ENCODE measurements at places on chromosomes 4 and X.

DNA sequence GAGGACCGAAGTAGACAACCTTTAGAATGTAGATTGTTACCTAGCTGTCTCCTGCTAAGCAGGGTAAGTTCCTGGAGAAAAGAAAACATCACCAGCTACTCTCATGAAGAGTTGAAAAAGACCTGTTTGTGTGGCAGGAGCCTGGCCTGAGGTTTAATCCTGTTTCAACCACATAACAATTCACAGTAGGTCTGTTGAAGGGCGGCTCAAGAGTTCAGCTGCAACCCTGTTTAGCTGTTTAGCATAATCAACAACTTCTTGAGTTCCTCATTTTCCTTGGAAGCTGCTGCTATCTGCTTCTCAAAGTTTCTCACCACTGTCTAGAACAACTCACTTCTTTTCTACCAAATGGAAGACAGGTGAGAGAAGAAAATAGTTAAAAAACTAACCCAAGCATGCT lies 170.4 kb upstream of the TET2 start:
- no peak for DNase-seq

DNA sequence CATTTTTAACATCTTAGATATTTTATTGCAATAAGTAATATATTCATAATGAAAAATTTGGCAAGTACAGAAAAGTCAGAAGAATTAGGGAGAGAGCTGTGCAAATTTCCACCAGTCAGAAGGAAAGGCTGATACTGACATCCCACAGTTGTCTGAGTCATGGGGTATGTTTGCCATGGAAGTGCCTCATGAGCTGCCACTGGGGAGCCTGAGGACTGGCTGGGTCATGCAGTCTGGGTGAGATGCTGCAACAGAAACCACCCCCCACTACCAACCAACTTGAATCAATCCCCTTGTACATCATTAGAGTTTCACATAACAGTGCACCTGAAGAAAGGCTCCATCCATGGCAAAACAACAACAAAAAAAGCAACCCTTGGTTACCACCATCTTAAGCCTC lies 45.2 kb upstream of the ENPP6 start:
- no peak for DNase-seq

GRCh38 chr4:16505726-16506125 lies 279.5 kb upstream of the TAPT1 start:
- no peak for DNase-seq

DNA sequence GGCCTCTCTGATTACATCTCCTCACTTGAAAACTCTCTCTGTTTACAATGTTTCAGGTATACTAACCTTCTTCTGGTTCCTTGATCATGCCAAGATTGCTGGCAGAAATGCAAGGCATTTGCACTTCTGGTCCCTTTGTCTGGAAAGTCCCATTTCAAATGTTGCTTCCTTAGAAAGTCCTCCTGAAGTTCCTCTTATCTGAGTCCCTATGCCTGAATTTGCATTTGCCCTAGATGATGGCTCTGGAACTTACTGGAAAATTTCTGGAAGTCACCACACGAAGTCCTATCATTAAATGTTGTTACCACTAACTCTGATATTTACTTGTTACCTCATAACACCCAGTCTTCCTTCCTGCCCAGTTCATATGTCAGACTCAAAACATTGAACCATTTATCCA lies 176.4 kb downstream of the EFHC2 start:
- DNase-seq, result no peak

DNA sequence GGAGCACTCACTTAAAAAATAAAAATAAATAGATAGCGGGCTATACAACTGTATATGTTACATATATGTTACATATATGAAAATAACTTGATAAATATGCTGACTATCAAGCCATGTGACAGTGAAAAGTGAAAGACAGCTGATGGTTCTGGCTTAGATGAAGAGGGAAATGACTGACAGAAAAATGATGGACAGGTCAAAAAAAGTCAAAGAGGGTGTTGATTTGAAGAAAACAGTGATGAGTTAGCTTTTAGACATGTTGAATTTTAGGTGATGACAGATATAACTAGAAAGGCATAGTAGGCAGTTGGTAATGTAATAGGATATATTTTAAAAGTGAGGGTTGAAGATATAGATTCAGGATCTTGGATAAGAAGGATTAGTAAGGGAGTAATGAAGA lies 37.8 kb downstream of the FBXO8 start:
- no peak for DNase-seq

GRCh38 chr4:176824645-176825366 lies 32.1 kb upstream of the VEGFC start:
- DNase-seq, result no peak

- peak; percentile 48 for DNase-seq
Observed at GRCh38 chr4:110516106-110516922, 40.4 kb downstream of the ENPEP start.

DNA sequence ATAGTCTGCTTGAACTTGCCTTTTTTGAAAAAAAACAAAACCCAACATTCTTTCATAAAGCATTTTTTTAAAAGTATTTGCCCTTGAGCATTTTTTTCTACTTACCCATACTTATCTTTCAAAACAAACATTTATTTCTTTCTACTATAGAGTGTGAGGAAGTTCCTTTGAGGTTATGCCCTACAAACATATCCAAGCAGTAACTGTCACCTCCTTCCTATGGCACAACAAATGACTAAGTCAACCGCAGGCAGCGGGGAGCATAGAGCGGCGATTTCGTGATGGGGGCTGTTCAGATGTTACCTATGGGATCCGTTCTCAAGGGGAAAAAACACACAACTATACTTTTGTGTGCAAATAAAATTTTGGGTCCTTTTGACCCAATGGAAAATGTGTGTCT lies 19.4 kb downstream of the SPRY1 start:
- peak; percentile 10 for DNase-seq

GRCh38 chr4:152981278-152981677 lies 45.2 kb downstream of the FHDC1 start:
- no peak for DNase-seq

DNA sequence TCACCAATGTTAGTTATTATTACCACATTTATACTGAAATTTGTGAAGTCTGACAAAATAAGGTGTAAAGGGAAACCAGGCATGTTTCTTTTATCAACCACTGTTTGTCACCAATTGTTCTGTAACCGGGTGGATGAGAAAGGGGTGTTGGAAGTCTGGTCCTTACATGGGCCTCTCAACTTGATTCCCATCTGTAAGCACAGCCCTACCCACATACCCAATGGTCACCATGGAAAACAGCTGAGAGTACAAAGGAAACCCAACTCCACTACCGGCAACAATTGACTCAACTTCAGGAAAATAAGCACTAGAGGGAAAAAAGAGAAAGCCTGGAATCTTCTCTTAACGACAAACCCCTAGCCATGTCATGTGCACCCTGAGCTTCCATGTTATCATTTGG lies 70.8 kb upstream of the PTCHD1 start:
- no peak for DNase-seq

DNA sequence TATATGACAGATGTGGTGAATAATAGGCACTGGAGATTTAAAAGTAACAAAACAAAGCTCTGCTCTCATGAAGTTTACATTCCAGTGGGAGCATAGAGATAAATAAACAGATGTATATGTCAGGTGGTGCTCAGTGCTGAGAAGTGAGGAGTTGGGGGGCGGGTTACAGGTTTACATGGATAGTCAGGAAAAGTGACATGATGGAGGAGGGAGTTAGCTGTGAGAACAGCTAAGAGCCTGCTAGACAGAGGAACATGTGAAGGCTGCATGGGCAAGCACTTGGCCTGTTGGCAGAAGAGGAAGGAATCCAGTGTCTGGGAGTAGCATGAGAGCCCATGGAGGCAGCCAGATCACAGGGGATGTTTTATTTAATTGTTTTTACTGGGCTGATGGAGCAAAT lies 10.2 kb upstream of the TMEM156 start:
- no peak for DNase-seq

DNA sequence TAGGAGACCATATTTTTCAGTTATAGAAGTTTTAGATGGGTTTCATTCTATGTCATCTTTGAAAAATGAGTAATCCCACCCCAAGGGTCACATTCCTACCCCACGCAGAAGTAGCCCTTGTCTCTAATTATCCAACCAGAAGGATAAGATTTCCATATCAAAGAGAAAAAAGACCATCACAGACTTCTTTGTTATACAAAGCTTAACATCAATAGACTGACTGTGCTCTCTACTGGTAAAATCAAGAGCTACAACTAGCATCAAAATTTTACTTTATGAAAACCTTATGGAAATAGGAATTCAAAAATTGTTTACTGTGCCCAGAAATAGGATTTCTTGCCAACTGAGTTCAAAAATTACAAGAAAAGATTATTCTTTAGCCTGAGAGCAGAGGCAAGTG lies 24.9 kb downstream of the TNMD start:
- no peak for DNase-seq

- no peak for DNase-seq
Observed at GRCh38 chr4:148030193-148030873, 298.4 kb downstream of the ARHGAP10 start.

DNA sequence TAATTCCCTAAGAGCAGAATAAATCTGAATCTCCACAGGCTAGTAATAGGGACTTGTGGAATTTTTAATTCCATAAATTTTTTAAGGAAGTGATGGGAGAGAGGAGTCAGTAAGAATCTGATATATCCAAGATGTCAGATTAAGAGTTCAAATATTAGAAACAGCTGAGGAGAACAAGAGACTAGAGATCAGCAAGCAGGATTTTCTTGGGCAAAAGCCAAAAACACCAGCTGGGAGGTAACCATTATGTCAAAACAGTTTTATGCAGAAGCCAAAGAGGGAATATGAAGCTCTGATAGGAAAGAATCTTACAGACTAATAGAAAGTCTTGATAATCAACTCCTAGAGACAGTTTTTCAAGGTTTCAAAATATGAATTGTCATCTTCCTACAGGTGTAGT lies 72.2 kb upstream of the RBPJ start:
- no peak for DNase-seq

DNA sequence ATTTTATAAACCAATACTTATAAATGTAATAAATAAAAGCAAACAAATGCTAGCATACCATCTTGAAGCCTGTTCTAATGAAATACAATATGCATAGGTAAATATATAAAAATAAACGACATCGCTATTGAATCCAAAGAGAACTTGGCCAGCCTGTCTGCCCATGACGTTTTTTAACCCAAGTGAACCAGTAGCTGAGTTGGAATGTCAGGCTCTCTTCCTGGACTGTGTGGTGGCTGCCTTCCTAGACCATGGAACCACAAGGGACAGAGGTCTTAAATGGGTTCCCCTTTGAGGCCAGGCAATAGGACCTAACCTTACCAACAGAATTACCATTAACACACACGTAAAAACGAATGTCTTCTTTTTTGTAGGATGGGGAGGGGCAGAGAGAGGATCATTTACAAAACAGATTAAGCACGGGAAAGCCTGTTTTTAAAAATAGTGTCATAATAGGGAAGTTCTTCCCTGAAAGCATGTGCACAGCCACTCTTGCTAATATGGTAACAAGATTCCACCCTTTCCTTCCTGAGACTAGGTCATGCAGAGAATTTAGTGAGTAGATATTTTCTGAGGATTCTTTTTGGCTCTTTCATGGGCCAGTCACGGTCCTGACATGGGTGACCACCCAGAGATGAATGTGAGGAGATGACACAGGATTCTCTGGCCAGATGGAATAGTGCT lies 69.4 kb upstream of the ACSL1 start:
- no peak for DNase-seq

- DNase-seq, result no peak
Observed at GRCh38 chrX:3514996-3515395, 168.5 kb upstream of the MXRA5 start.

- DNase-seq, result no peak
Observed at GRCh38 chr4:74157154-74157553, 764 bp upstream of the MTHFD2L start.

DNA sequence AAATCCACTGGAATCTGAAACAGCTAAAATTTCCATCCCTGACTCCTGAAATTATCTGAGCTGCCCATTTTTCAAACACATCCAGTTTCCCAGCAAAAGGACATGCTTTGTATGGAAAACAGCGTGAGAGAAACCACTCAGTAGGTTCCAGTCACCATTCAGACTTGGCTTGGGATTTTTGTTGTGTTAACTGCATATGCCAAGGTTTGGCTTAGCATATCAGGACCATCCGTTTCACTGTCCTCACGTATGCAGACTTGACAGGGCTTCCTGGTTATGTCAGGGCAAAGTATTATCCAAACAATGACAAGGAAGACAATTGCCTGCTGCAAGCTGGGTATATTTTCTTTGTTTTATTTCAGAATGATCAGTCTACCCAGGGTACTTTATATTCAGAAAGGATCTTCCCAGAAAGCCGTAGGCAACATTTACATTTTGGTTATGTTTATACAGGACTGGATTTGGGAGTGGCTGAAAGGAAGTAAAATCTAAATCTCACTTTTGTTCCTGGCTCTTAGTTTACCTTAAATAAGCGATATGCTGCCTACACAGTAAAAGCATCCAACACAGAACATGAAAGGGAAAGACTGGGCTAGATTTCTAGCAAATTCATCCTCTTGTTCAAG lies 41.3 kb upstream of the CCKAR start:
- DNase-seq, result no peak

- DNase-seq, result no peak
Observed at GRCh38 chr4:152348670-152349069, 187.2 kb downstream of the FBXW7 start.

DNA sequence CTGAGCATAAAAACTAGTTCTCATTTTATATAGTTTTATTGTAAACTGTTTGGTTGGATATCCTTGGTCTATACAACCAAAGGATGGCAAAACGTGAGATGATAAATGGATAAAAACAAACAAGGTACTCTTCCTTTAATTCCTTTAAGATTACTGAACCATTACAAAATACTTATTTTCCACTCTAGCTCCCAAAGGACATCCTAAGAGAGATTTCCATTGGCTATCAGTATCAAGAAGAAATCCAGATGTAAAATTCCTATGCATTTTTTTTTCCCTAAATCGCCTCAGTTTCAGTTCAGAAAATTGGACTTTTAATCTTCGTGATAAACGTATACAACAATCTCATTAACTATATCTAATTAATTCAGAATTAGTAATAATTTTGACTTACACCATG lies 2.3 kb downstream of the FBXL5 start:
- DNase-seq, result no peak

- no peak for DNase-seq
Observed at GRCh38 chr4:48944756-48945241, 38.2 kb upstream of the OCIAD2 start.

DNA sequence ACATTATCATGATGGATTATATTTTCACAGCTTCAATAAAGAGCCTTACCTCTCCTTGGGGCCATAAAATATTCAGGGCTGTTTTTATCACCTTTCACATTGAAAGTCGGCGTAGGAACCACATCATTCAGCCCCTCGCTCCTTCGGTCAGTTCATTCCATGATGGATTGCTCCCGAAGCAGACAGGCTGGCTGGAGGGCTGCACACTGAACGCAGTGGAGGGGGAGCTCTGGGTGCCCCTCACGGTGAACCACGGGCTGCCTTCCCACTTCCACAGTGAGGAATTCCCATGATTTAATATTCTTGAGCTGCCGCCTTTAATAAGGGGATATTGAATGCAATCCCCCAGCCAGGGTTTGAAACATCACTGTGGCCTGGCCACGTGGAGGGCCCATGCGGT lies 16.0 kb downstream of the PPP2R2C start:
- DNase-seq, result no peak

DNA sequence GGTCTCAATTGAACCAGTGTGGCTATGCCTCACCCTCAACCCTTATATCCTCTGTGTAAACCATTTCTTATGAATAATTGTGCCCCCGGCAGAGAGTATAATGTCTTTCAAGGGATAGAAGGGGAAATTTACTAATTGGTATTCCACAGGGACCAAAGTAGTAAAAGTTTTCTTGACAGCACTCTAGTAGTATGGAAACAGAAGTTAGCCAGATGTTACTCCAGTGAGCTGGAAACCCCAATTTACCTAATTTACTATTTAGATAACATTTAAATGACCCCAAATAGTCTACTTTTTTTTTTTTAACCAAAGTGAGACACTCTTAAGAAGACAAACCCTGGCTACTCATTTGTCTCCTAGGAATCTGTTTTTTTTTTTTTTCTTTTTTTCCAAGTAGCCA lies 32.3 kb downstream of the DTHD1 start:
- DNase-seq, result no peak
